GM10248 (cell line): ENCODE measurements at places on chromosomes 2 and 18.
A peak's percentile ranks its signal among the peaks of the same experiment; 100 is the strongest.

GRCh38 chr2:19736191-19736831, 165.5 kb downstream of the TTC32 start:
- no peak for DNase-seq

DNA sequence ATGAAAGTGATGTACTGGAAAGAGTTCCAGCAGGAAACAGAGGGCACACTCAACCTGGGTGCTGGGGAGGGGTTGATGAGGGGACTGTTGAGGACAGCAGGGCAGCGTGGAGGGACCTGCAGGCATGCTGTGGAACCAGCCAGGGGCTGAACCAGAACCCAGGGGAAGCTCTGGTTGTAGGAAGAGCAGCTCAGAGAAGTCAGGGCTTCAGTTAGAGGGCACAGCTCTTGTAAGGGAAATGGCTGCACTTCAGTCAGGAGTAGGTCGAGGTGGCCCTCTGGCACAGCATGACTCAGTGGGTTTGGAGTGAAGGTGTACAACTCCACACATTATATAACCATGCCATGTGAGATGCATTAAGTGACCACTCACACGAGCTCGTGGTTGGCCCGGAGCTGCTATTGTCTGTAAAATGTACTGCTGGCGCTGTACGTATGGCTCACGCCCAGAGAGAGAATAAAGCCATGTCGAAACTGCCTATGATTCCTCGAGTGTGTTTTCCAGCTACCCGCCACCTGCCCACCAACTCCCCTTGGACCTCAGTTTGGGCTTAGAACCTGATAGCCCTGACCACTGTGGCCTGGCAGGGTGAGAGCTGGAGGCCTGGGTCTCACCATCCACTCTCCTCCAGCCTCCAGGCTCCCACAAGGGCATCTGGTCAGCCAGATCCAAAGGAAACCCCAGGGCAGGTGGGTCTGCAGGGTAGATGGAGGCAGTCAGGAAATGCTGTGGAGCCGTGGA, 136.5 kb upstream of the HS6ST1 start:
- no peak for DNase-seq

GRCh38 chr2:217787160-217787877, 215.5 kb downstream of the TNS1 start:
- DNase-seq, result no peak

GRCh38 chr2:134189009-134189720, 64.7 kb upstream of the MGAT5 start:
- no peak for DNase-seq

GRCh38 chr2:114022360-114023085, 132.6 kb downstream of the ACTR3 start:
- no peak for DNase-seq

- no peak for DNase-seq
These were observed 36.6 kb downstream of the CYB5A start for GRCh38 chr18:74255131-74255616.

- peak; percentile 22 for DNase-seq
These were observed 65.6 kb downstream of the NOL4 start for GRCh38 chr18:34158881-34159690.

DNA sequence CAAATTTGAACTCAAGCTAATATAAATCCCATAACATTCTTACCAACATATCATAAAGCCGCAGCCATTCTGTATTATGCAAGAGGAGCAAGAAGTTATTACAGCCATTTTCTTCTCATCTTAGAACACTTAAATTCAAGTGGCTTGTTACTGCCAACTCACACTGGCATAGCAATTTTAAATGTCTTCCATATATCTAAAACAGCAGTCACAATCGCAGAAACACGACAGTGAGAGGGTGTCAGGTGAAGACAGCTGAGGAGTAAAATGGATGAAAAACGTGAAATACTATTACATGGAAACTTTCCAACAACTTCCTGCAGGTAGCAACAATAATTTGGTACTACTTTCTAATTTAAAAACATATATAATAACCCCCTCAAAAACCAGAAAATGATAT, 17.9 kb downstream of the PPP3R1 start:
- no peak for DNase-seq

GRCh38 chr2:176997074-176997791, 215.4 kb upstream of the HNRNPA3 start:
- DNase-seq, result peak; percentile 19

DNA sequence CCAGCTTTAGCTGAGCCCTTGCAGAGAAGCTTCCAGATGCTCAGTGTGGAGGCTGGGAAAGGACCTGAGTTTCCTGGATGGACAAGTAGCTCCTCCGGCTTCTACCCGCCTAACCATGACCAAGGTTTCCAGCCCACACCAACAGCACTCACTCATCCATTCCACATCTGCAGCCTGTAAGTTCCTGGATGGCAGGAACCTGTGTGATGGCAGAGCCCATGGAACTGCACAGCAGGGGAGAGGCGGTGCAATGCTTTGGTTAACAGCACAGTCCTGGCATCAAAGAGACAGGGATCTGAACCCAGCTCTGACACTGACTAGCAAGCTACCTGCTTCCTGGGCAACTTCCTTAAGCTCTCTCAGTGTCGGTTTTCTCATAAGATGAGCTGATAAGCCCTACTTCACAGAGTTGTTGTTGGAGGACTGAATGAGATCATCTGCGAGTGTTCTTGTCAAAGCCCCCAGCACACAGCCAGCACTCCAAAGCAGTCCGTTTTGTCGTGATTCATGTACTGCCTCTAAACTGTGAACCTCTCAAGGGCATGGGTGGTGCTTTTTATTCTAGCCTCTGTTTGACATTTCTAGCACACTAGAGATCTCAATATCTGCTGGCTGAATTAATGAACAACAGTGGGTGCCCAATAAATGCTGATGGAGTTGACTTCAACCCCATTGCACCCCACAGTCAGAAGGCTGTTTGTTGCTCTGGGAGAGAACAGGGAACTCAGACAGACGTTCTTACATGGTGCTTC, 41.6 kb upstream of the OTOF start:
- DNase-seq, result no peak

DNA sequence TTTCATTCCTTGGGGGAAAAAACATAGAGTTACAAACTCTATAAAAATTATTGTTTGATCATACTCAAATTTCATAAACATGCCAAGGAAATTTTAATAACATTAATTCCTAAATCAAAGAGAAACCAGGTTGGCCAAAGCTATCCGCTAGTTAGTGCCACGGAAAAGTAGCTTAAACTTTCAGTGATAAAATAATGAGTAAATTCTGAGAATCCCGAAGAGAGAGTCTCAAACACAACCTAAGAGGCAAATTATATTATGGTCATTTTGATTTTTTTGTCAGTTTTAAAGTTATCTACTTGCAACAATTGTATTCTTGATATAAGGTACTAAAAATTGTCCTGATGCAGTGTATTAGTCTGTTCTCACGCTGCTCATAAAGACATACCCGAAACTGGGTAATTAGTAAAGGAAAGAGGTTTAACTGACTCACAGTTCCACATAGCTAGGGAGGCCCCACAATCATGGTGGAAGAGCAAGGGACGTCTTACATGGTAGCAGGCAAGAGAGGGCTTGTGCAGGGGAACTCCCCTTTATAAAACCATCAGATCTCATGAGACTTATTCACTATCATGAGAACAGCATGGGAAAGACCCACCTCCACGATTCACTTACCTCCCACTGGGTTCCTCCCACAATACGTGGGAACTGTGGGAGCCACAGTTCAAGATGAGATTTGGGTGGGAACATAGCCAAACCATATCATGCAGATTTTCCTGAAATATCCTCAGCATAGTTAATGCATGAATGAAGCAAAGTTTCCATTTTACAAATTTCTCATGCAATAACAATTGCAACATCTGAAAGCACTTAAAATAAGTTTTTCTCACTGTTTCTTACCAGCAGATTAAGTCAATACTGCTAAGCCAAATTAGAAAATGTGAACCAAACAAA, 205.9 kb upstream of the STK17B start:
- peak; percentile 21 for DNase-seq

GRCh38 chr18:31030574-31031278, 11.8 kb downstream of the DSC3 start:
- no peak for DNase-seq

GRCh38 chr18:79575891-79576685, 103.5 kb upstream of the CTDP1 start:
- DNase-seq, result no peak

- DNase-seq, result no peak
These were observed 100.2 kb downstream of the GYPC start for GRCh38 chr2:126756125-126756524.

- no peak for DNase-seq
These were observed 138.4 kb downstream of the ZNF516 start for GRCh38 chr18:76356666-76357065.

GRCh38 chr2:217108575-217109027, 248.7 kb upstream of the TNP1 start:
- DNase-seq, result no peak

DNA sequence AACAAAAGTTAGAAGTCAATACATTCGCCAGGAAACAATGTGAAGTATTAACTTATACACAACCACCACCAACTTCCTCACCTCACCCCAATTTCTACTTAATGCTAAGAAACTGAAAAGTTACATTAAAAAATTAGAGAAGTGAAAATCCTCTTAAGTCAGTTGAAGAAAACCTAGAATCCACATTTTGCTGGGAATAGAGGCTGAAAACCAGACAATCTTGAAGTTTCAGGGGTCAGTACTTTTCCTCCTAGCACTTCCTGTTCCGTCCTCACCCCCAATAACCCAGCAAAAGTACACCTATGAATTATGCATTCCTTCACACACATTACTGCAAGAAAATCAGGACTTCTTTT, 6.3 kb downstream of the YES1 start:
- DNase-seq, result peak; percentile 15

GRCh38 chr2:233115741-233116140, 55.6 kb downstream of the INPP5D start:
- no peak for DNase-seq

- no peak for DNase-seq
These were observed 153.6 kb upstream of the COL3A1 start for GRCh38 chr2:188820576-188820975.

DNA sequence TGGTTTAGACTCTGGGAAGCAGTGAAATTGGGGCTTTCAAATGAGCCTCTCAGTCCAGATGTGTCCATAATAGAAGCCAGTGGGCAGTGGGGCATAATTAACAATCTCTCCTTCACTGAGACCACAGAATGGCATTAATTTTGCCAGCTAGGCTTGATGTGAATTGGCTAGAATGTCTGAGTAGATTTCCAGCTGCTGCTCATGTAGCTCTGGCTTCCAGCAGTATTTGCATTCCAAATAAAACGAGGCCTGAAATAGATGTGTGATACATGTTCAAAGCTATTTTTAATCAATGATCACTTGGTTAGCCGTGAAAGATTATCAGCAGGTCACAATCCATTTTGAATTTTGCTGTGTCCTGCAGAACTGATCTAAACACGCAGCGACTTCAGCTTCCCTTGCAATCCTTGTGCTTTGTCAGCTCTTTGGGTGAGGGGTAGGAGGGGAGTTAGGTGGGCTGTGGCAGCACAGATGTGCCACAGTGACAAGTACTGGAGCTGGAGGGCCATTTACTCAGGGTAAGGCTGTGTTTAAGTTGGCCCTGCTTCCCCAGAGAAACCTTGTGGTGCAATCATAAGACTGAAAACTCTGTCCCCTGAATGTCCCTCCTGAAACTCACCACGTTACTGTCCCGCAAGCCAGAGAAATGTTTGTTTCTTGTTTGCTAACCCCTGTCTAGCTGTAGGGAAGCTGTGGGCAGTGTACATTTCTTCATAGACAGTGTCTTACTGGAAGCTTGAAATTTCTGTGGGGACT, 56.9 kb upstream of the TMEM178A start:
- DNase-seq, result no peak

DNA sequence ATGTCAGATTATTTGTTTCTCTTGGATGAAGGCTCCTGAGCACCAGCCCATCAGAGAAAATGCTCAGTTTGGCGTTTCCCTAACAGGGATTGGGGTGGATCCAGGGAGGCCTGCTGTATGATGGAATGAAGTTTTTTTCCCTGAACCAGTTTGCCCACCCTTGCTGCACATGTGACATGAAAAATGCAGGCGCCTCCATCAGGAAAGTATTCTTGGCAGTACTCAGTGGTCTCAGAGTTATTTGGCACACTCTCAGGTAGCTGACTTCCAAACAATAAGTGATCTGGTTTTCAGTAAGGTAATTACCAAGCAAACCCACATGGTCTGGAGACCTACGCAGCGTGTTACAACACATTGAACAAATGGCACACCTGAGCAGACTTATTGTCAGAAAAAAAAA, 254.9 kb downstream of the PAX3 start:
- DNase-seq, result no peak

GRCh38 chr18:72672364-72673184, 128.4 kb upstream of the CBLN2 start:
- DNase-seq, result peak; percentile 29

GRCh38 chr2:101698844-101699754, 1.6 kb downstream of the MAP4K4 start:
- no peak for DNase-seq

- DNase-seq, result no peak
These were observed 15.0 kb upstream of the GPR17 start for GRCh38 chr2:127630864-127631540.

DNA sequence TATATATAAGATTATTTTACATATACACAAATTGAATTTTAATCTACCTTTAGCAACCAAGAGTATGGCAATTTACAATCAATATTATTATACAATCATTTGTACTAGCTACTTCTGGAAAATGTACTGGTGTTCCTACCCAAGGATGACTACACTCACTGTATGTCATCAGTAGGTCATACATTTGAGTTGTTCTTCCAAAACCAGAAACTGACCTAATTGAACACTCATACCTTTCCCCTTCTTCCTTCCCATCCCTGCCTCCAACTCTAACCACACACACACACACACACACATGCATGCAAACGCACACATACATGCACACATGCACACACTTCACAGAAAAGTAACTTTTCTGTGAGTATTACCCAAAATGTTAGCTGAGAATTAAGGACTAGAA, 8.2 kb upstream of the ERCC3 start:
- DNase-seq, result no peak

- no peak for DNase-seq
These were observed 8.8 kb upstream of the ADI1 start for GRCh38 chr2:3527886-3528785.

GRCh38 chr2:192029089-192029488, 165.6 kb downstream of the TMEFF2 start:
- no peak for DNase-seq

DNA sequence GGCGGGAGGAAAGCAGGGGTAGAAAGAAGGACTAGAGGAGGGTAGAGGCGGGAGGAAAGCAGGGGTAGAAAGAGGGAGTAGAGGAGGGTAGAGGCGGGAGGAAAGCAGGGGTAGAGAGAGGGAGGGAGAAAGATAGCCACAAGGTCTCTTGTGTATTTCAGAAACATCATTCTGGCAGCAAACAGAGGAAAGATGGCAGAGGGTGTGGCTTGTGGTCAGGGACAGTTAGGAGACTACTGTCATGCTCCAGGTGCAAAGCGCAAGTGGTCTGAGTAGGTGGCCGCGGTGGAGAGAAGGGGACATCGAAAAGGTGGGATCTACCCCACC, 82.4 kb upstream of the TAF1B start:
- DNase-seq, result no peak

DNA sequence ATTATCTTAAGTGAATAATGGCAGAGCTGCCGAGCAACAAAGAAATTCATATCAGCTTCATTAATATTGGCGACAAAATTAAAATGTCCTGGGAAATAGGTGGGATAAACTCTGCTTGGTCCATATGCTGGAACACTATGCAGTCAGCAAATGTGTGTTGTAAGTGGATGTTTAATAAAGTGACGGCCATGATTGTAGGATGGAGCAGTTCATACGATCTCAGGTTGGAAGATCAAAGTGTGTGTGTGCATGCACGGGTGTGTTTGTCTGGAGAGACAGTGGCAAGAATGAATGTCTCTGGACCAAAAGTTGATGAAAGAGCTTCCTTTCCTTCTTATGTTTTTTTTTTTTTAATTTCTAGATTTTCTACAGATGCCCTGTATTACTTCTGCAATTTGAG, 14.8 kb downstream of the TWIST2 start:
- no peak for DNase-seq
